NCI-H2081 (cell line): ENCODE measurements at places on chromosomes 7 and 10.
A peak's percentile ranks its signal among the peaks of the same experiment; 100 is the strongest.

GRCh38 chr7:2201686-2202360, 30.9 kb downstream of the MAD1L1 start:
- DNase-seq: no peak

DNA sequence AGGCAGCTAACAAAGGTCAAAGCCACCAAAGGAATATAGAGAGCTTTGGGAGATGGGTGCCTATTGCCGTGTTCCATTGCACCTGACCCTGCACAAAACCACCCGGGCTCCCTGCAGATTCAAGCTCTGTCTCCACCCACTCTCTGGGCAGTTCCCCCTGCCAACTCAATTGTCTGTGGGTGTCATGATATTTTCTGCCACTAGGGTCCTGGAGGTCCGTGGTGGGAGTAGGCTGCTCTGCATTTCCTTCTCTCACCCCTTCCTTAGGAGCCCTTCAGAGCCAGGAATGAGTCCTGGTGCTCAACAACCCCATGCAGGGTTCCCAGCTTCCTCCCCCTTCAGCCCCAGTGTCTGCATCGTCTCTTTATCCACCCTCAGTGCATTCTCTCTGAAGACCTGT, 34.1 kb downstream of the PNLIPRP2 start:
- DNase-seq: no peak

DNA sequence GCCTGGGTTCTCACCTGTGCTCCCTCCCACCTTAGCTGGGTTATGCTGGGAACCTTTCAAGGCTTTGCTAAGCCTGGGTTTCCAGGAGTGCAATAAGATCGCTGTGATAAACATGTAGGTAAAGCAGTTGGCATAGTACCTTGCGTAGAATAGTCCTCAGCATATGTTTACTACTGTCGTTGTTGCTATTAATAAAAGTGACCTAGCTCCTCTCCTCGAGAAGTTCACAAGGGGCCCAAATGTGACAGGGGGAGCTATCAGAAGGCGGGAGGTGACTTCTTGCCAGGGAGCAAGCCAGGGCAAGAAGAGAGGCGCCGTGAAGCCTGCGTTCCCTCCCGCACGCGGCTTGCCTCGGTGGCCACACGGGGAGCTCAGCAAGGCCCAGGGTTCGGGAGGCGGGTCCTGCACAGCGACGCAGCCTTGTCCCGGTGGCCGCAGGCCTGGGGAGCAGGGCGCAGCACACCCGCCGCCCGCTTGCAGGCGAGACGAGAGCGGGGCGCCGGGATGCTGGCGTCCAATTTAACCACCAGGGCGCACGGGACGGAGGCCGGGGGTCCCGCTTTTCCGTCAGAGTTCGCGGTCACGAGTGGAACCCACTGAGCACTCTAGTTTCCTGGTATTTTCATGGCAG, 106.2 kb downstream of the SNX10 start:
- no peak for DNase-seq

GRCh38 chr10:89242840-89243568, 8.6 kb downstream of the LIPA start:
- DNase-seq: no peak

DNA sequence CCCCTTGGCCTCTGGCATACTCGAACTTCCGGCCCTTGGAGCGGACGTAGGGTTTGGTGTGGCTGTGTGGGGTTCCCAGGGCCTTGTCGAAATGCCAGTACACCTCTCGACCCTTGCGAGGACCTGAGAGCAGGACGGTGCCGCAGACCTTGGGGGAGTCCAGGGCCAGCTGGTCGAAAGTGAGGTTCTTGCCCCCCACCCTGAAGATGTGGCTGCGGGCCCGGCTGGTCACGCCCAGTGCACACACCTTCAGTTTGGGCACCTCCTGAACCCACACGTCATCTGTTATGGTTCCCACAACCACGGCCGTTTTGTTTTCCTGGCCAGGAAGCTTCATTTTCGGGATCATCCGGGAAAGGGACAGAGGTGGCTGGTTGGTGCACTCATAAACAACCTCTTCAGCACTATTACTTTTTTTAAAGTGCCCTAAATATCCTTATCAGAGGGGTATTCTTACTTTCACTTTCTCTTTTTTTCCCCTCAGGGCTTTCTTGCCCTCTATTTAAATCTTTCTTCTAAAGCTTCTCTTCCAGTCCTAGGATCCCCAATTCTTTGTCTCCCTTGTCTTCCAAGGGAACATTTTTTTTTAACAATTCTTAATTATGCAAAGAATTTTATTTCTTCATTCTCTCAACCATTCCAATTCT, 44.9 kb upstream of the FAM3C start:
- DNase-seq: no peak

DNA sequence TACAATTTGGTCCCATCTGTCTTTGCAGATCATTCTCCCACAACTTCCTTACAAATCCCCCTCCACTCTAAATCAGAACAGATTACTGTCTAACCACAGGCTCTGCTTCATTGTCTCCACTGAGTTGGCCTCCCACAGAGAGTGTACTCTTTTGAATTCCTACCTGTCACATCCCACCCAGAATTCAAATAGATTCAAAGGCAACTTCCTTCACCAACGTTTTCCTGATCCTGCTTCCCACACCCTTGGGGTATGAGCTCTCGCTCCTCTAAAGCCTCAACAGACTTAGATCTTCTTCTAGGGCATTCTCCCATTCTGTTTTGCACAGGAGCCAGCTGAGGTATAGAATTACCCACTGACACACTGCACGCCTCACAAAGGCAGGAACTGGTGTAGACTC, 197.8 kb upstream of the CDCA7L start:
- DNase-seq: no peak

DNA sequence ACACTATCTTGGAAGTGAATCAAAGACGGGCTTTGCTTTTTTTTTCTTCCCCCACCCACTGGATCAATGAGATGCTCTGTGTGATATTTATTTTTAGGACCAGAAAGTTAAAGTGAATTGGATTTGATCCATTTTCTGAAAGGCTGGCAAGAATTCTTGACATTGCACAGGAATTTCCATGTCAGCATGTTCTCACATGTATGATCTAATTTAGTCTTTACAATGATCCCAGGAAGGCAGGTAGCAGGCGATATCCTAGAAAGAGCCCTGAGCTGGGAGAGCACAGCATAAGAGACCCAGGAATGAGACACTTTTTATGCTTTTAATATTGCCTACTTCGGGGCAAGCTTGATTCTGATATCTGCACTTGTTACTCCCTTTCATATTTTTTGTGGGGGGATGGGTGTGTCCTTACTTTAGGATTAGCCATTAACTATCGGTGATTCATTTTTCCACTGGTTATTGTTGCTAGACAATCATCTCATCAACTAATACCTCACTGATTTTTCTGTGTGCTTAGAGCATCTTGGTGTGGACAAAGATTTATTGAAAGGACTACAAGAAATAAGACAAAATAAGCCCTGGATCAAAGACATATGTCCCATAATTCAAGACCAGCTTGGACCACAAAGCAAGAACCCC, 58.1 kb downstream of the NRP1 start:
- no peak for DNase-seq

DNA sequence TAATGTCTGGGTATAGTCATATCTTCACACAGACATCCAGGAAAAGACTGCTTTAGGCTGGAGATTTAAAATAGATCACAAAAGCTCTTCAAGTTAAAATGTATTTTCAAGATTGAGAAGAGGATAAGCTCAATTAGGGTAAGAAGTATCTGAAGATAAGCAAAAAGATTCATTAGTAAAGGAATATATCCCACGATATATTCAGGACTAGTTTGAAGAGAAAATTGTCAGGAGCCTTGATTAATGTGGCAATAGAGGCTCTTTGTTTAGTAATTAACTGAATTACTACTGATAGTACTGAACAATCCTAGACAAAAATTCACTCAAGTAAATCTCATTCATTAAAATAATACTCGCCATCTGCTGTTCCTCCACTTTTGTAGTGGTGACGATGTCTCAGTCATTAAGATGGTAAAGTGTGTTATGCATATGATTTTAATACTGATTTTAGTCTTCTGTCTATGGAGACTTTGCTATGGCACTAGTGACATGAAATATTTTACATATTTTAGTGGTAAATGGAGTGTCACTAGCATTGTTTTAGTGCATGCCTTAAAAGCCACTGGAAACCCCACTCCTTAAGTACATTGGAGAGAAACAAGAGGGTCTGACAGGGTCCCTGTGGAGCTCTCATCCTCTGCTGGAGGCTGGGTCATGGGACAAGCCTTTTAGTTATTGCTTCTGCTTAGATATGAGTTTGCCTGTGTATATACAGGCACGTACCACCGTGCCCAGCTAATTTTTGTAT, 32.8 kb downstream of the INPP5F start:
- no peak for DNase-seq

DNA sequence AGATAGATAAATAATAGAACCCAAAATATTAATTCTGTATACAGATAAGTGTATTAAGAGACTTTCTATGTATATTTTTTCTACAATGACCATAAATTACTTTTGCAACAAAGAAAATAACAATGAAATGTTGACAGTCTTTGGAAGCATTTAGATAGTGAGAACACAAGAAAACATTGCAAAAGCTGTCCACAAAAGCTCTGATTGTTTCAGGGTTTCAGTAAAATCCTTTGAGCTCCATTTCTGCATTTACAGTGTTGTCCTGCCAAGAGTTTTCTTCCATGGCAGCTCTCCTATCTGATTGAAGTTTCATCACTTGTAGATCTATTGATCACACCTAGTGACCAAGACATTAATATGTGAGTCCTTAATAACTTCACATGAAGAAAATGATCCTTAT, 321.8 kb downstream of the GPR37 start:
- no peak for DNase-seq

DNA sequence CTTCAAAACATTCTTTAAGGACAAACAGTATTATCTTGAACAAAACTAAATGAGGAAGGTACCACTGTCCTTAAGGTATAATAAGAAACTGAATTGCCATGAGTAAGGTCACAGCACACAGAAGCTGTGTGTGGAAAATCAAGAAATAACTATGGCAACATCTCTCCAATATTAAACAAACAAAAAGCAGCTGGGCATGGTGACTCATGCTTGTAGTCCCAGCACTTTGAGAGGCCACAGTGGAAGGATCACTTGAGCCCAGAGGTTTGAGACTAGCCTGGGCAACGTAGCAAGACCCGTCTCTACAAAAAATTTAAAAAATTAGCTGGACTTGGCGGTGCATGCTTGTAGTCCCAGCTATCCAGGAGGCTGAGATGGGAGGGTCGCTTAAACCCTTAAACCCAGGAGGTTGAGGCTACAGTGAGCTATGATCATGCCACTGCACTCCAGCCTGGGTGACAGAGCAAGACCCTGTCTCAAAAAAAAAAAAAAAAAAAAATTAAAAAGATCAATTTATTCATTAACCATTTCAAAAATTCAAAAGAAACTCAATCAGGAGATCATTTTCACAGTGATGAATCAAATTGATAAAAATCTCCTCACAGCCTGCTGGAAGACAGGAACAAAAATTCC, 195.4 kb downstream of the SKIDA1 start:
- DNase-seq: peak; percentile 15

DNA sequence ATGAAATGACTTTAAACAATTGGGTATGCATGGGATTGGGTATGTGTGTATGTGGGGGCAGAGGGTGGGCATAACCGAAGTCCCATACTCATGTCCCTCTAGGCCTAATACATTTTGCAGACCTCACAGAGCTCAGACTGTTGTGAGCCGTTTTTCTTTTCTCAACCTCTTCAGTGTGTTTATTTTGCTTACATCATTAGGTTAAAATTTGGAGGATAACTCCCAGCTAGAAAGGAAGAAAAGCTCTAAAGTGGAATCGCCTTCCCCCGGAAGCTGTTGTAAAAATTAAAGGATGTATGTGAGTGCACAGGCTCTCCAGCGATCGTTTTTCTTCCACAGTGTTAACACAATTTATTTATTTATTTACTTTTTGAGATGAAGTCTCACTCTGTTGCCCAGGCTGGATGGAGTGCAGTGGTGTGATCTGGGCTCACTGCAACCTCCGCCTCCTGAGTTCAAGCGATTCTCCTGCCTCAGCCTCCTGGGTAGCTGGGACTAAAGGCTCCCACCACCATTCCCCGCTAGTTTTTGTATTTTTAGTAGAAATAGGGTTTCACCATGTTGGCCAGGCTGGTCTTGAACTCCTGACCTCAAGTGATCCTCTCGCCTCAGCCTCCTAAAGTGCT, 1.5 kb upstream of the H2AZ2 start:
- peak; percentile 12 for DNase-seq
